IPS-NIHi11 (cell line): ENCODE measurements at places on chromosomes 3 and 15.

DNA sequence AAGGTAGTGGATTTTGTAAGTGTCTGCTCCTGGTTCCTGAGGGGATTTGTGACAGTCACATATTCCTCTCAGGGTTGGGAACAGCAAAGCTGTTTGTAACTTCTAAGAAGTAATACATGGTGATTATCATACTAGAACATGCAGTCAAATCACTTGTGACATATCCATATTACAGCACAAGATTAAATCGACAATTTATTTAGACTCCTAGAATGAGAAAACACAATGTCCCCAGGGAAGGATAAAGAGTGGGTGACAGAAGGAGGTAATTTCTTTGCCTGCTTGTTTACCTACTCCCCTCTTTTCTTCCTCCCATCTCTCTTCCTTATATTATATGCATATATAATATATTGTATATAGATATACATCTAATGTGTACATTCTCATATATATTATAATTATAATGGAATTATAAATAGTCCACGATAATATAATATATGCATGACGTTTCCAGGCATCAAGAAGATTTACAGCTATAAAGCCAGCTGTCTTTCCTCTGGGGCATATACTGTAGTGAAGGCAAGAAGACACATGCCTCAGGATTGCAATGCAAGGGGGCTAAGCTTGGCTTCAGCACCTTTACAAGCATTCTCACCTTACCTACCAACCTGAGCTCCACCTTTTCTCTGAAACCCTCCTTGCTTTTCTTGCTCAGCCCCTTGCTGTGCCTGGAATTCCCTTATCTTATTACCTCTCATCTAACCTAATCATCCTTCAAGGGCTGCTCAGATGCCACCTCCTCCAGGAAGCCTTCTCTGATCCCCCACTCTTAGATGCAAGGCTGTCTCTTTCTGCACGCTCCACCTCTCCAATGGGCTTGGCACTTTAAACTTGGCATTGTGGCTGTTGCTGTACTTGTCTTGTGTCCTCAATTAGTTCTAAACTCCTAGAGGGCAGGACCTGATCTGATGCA, 73.1 kb upstream of the PIAS1 start:
- no peak for DNase-seq

GRCh38 chr3:128698211-128699047, 27.6 kb upstream of the RAB7A start:
- DNase-seq: peak; percentile 78

DNA sequence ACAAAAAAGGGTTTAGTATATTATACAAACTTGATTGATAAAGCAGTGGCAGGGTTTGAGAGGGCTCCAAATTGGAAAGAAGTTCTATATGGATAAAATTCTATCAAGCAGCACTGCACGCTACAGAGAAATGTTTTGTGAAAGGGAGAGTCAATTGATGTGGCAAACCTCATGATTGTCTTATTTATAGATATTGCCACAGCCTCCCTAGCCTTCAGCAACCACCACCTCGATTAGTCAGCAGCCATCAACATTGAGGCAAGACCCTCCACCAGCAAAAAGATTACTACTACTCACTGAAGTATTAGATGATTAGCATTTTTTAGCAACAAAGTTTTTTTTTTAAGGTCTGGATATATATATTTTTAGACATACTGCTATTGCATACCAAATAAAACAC, 296.7 kb downstream of the CHST2 start:
- no peak for DNase-seq

DNA sequence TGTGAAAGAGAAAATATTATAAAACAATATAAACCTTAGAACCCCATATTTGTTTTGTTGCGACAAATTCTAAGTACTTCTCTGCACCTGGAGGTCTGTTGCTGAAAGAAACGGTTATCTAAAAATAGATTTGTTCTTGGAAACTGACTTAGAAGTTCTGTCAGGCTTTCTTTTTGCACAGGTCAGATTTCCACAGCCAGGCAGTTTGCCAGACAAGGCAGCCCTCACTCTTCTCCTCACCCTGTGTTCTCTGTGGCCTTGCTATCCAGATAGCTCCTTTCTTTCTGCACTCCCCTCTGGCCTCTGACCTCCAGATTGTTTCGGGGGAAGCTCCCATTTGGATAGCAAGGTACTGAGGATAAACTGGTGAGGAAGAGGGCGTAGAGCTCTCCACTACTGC, 413.3 kb upstream of the ONECUT1 start:
- DNase-seq: no peak

- DNase-seq: peak; percentile 94
Measured at GRCh38 chr3:123447749-123448517, 957 bp downstream of the ADCY5 start.

DNA sequence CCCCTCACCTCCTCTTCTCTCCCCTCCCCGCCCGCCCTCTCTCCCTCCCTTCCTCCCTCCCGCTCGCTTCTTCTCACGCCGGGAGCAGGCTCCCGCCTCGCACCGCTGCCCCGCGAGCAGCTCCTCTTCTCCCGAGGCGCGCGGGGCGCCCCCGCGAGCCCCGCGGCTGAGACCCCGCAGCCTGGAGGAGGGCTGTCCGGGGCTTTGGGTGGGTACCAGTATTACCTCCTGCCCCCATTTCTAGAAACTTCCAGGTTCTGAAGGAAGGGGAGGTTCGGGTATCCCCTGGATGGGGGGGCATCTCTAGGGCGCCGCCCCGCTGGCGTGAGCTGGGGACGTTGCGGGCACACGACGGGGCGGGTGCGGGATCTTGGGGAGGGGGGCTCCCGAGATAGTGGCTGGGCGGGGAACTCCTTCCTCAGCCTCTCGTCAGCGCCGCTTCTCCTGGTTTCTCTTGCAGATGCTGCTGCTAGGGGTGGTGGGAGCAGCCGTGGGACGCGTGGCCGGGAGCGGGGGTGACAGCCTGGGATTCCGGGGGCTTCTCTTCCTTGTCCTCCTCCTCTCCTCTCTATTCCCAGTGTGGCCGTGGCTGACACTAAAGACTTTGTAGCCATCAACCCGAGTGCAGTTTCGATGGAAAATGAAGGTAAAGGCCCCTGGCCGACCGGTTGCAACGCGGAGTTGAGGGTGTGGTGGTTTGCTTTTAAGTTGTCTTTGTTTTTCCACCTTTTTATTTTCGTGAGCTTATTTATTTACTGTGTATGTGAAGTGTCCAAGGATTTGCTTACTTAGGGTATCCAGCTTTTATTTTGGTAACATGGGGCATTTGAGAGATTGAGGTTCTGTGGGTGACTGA, 474 bp downstream of the ATP2C1 start:
- DNase-seq: peak; percentile 52

DNA sequence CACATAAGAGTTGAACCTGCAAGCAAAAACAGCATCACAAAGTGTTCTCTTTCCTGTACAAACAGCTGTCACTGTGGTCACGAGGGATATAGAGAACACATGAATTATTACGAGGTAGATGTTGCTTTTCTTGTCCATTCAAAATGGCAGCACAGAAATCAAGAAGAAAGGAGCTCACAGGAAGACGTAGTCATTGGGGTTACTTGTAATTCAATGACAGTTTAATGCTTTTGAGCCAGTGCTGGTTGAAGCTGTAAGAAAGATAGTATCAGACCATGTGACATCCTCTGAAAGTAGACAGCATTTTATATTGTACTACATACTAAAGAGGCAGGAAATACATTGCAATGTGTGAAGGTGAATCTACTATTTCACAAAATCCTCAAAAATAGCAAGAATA, 140.4 kb downstream of the ABI3BP start:
- no peak for DNase-seq

DNA sequence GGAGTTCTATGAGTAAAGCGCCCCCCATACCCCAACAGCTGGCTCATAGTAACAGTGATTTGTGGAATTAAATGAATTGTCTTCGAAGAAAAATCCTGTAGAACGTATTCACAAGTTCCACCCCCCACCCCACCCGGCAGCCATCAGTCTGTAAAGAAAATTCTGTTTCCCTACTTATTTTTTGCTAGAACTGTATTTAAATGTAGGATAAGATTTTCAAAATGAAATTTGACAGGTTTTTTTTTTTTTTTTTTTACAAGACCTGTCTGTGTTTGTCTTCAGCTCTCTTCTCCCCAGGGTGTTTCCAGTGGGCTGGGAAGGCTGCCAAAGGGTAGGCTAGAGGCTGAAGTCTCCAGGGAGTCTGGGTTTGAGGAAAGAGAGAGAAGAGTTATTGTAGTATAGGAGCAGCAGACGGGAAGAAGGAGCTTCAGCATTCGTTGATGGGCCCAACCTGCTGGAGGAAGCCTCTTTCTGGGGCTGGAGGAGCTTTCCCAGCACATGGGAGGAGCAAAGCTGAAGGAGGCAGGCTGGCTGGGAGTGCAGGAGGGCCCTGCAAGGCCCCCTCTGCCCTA, 130.6 kb upstream of the SEMA6D start:
- no peak for DNase-seq

DNA sequence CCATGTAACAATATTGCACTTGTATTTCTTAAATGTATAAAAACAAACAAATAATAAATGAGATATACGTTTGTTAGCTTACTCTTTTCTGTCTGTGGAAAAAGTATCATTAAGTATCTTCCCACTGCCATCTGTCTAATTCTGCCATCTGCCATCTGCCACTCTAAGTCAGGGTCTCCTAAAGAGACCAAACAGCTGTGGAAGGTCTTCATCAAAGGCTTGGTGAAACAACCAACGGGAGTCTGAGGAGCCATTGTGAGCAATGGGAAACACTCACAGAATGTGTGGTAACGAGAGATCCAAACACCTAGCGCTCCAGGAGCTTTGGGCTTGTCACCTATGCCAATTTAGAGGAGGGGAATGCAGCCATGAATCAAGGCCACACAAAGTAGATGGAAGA, 28.7 kb upstream of the PFN2 start:
- DNase-seq: no peak

- DNase-seq: no peak
Measured at GRCh38 chr15:58179206-58179605, 41.0 kb downstream of the AQP9 start.

- DNase-seq: no peak
Measured at GRCh38 chr3:112974178-112974517, 755 bp downstream of the CD200R1 start.

GRCh38 chr3:48765376-48765775, 48.4 kb upstream of the IP6K2 start:
- no peak for DNase-seq

DNA sequence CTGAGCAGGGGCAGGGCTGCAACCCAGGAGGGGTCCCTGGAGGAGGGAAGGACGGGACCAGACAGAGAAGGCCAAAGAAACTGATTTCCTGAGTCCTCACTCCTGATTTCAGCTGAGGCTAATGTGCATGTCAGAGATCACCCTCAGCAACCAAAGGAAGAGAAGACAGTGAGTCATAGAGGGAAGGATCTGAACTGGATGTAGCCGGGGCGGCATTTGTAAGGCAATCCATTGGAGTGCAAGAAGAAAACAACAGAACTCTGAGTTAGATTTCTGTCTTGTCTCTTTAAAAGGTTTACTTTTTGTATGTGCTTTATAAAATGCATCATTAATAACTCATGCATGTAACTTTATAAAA, 105.3 kb upstream of the AGBL1 start:
- DNase-seq: no peak

- no peak for DNase-seq
Measured at GRCh38 chr3:53940623-53941022, 49.0 kb upstream of the SELENOK start.

DNA sequence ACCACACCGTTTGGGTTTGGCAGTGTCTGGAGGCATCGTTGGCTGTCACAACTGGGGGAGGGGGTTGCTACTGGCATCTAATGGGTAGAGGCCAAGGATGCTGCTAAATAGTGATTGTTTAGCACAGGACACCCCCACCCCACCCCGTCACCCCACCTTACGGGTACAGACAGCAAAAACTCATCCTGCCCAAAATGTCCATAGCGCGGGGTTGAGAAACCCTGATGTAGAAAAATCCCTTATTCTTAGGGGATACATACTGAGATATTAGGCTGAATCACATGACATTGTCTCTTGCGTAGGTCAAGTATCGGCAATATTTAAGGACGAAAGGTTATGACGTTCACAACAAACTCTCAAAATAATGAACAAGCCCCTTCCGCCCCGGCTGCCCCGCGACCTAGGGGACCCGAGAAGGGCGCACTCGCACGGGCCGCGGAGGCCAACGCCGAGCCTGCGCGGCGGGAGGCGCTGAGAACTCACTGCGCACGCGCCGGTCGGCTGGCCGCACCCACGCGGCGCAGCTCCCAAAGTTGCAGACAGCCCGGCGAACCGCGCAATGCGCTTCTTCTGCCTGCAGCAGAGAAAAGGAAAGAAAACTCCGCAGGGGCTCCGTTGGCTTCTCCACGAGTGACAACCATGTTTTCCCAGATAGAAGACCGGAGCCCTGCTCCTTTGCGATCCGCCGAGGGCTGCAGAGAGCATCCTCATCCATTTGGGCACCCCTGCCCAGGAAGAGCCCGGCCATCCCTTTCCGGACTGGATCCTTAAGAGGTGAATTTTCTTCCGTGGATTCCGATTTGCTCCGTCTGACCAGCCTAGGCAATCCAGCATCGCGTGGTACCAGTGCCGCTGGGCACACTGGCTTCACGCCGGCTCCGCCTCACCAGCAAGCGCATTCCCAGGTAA, 136.8 kb upstream of the CCDC54 start:
- DNase-seq: peak; percentile 89

GRCh38 chr3:53226142-53226840, 29.5 kb downstream of the TKT start:
- DNase-seq: peak; percentile 6

DNA sequence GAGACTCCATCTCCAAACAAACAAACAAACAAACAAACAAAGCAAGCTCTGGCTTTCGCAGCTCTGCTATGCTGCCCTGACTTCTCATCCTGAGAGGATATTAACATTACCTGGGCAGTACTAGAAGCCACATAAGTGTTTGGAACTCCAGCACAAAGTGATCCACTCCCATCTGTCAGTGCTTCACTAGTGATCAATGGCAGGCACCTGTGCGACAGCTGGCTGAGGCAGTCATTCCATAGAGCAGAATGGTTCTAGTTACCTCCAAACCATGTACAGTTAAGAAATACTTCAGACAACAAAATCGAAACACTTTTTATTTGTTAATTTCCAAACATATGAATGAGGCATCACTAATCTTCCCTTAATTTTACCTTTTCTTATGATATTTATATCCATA, 2.8 kb upstream of the MB21D2 start:
- no peak for DNase-seq

GRCh38 chr3:117735481-117736101, 1026.0 kb downstream of the TUSC7 start:
- no peak for DNase-seq

- DNase-seq: no peak
Measured at GRCh38 chr3:59872128-59872527, 822.3 kb upstream of the CFAP20DC start.

- no peak for DNase-seq
Measured at GRCh38 chr15:83830381-83830780, 176.5 kb downstream of the ADAMTSL3 start.

GRCh38 chr15:94070356-94071295, 160.7 kb upstream of the MCTP2 start:
- DNase-seq: no peak
